ENCODE measurements at places on chromosomes 3 and 15. TPM values are rescaled to one million over a fixed set of nuclear protein-coding genes. Genes with fewer than 3 reads are reported as not detected.

Gene NDUFB4
- 16.3 TPM for total RNA-seq

Gene FSTL1
- 921 TPM for total RNA-seq

Gene WDR49
- total RNA-seq: under 0.01 TPM

Gene KLF15
- total RNA-seq: 1.5 TPM

Gene ACP3
- 27.1 TPM for total RNA-seq

Gene GABRR3
- not detected for total RNA-seq

Gene EPB42
- not detected for total RNA-seq

Gene SNTN
- total RNA-seq: not detected

Gene RPL39L
- total RNA-seq: 65.0 TPM

Gene LRRC49
- 19.7 TPM for total RNA-seq

Gene CLDN18
- 0.12 TPM for total RNA-seq

Gene AP4E1
- total RNA-seq: 19.4 TPM

Gene PSTPIP1
- total RNA-seq: 0.11 TPM

Gene DGKG
- total RNA-seq: 6.3 TPM
